ENCODE measurements at places on chromosomes 6 and 20. TPM values are rescaled to one million over a fixed set of nuclear protein-coding genes. Genes with fewer than 3 reads are reported as not detected.

EYA2 gene
- polyA plus RNA-seq, result 2.7 TPM

GPR6 gene
- polyA plus RNA-seq, result not detected

COL12A1 gene
- 26.0 TPM for polyA plus RNA-seq

NECAB3 gene
- 35.0 TPM for polyA plus RNA-seq

TMC2 gene
- polyA plus RNA-seq, result 0.27 TPM

SMPD2 gene
- 14.7 TPM for polyA plus RNA-seq

ECT2L gene
- polyA plus RNA-seq, result 3.3 TPM

GJA10 gene
- not detected for polyA plus RNA-seq

SOX12 gene
- 23.6 TPM for polyA plus RNA-seq

CDC5L gene
- 34.9 TPM for polyA plus RNA-seq

SLC32A1 gene
- polyA plus RNA-seq, result not detected

TP53TG5 gene
- polyA plus RNA-seq, result 1.5 TPM

SIRPB1 gene
- polyA plus RNA-seq, result 0.61 TPM

ADTRP gene
- polyA plus RNA-seq, result 1.2 TPM

SSTR4 gene
- polyA plus RNA-seq, result 0.25 TPM

TBX18 gene
- 2.1 TPM for polyA plus RNA-seq

GRM1 gene
- 0.09 TPM for polyA plus RNA-seq

LPA gene
- not detected for polyA plus RNA-seq

MCHR2 gene
- not detected for polyA plus RNA-seq

DEFB132 gene
- not detected for polyA plus RNA-seq

RRBP1 gene
- 110 TPM for polyA plus RNA-seq

SIRPD gene
- polyA plus RNA-seq, result not detected

TBPL1 gene
- 56.6 TPM for polyA plus RNA-seq

PLA2G7 gene
- 1.3 TPM for polyA plus RNA-seq

Measured in right lung (tissue), 10 donors.